Mononuclear cell (primary cell): ENCODE measurements at places on chromosomes 7 and 10. TPM values are rescaled to one million over a fixed set of nuclear protein-coding genes. Genes with fewer than 3 reads are reported as not detected.

Gene PDK4
- total RNA-seq: 1.2 TPM

Gene SORBS1
- 5.2 TPM for total RNA-seq

Gene SFRP5
- 0.52 TPM for total RNA-seq

Gene MACC1
- total RNA-seq: 1.0 TPM

Gene SLC13A1
- total RNA-seq: not detected

Gene ASB4
- total RNA-seq: 0.10 TPM

Gene NUDT5
- total RNA-seq: 10.8 TPM

Gene ADAP1
- total RNA-seq: 24.3 TPM

Gene TRIL
- total RNA-seq: not detected

Gene ABCB4
- 7.2 TPM for total RNA-seq
